ENCODE measurements at places on chromosomes 12 and 14.
A peak's percentile ranks its signal among the peaks of the same experiment; 100 is the strongest.

DNA sequence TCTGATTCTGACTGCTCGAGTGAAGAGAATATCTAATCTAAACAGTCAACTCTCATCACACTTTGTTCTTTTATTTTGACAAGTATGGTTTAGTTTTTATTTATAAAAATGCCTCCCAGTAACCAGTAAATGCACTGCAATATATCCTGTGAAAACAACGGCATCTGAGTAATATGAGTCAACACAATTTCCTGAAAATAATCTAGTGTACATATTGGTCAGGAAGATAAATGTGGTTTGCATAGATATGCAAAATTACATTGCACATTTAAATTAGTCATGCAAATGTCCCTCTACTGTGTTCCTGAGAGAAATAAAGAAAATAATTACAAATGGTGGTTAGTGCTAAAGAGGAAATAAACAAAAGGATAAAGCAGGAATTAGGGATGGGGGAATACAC, 1190.7 kb upstream of the SEL1L start:
- DNase-seq, result no peak

DNA sequence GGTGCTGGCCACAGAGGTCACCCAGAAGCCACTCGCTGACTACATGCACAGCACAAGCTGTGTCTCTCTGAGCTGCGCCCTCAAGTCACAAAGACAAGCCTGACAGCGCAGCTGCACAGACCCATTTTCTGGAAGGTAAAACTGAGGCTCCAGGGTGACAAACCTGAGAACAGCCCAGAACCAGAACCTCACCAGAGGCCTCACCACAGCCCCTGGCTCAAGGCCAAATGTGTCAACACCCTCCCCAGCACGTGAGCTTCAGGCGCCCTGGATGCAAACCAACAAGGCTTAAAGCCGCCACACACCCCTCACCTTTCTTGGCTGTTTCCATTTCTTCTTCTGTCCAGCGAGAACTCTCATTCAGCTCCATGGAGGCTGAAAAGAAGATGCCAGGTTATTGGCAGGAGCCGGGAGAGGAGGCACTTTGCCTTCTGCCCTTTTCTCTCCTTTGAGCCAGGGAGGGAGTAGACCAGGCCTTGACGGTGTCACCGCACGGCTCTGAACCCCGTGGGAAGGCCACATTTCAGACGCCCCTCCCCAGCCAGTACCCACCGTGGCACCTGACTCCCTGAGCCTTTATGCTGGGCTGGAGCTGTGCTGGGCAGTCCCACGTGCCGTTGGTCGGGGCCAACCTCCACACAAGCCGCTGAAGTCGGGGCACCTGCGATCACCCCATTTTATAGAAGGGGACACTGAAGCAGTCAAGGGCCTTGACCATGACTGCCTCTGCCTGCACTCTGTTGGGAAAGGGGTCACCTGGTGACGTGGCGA, 103.1 kb downstream of the RFLNA start:
- DNase-seq, result no peak

DNA sequence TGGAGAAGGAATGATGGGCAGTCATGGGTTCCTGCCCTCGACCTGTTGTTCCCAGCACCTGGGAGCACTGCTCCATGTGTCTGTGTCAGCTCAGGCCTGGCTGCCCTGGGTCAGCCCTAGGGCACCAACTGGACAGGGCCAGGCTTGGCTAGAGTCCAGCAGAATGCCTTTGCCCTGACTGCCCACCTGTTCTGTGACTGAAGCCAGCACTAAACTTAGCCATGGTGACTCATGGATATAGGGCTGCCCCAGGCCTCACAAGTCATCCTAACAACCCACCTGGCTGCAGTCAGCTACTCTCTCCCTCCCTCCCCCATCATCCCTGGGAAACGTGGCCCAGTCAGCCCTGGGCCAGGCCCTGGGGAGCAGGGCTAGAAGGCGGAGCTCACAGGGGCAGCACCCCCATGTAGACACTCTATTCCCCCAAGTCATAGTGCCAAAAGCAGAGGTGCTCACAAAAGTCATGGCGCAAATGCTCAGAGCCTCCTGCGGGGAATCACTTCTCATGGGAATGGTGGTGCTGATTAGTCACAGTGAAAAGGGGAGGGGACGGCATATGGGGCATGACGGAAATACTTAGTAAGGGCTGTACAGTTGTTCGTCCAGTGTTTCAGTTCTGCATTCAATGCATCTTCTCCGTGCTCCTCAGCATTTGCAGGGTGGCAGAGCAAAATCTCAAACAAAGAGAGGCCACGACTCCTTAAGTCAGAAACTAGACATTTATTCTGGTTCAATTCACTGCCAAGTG, 52.0 kb upstream of the NTF3 start:
- no peak for DNase-seq

DNA sequence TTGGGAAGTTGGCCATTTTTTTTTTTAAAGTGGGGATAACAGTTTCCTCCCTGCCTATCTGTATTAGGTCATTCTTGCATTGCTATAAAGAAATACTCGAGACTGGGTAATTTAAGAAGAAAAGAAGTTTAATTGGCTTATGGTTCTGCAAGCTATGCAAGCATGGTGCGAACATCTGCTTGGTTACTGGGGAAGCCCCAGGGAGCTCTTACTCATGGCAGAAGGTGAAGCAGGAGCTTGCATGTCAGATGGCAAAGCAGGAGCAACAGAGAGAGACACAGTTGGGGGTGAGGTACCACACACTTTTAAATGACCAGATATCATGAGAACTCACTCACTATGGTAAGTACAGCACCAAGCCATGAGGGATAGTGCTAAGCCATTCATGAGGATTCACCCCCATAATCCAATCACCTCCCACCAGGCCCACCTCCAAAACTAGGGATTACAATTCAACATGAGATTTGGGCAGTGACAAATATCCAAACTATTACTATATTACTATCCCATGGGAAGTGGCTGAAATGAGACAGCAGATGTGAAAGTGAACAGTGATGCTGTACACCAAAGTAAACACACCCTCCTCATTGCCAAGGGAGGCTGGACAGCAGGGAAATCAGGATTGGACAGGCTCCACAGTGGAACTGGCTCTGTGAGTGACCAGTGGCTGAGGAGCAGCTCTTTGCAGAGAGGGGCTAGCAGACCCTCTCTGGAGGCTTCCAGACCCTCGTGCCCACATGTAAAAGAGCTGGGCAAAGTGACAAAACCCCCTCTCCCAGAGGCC, 40.5 kb downstream of the CRACR2A start:
- no peak for DNase-seq

- no peak for DNase-seq
Measured at GRCh38 chr12:6222078-6222654, 22.0 kb downstream of the CD9 start.

GRCh38 chr14:101687756-101688546, 73.6 kb upstream of the PPP2R5C start:
- no peak for DNase-seq

DNA sequence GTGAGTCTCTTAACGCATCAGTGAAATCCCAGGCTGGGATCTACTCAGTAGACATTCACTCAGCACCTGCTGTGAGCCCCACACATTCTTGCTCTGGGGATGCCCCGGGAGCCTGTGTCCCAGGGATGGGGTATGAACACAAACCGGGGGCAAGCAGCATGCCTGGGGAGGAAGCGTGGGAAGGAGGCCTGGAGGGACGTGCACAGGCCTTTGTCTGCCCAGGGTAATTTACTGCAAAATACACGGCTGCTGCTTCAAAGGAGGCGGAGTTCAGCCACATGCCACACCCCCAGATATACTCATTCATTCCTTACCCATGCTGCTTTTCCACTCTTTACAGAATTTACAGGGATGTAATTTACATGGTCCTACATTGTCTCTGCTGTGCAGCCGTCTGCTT, 187.8 kb downstream of the ADGRD1 start:
- DNase-seq, result no peak

DNA sequence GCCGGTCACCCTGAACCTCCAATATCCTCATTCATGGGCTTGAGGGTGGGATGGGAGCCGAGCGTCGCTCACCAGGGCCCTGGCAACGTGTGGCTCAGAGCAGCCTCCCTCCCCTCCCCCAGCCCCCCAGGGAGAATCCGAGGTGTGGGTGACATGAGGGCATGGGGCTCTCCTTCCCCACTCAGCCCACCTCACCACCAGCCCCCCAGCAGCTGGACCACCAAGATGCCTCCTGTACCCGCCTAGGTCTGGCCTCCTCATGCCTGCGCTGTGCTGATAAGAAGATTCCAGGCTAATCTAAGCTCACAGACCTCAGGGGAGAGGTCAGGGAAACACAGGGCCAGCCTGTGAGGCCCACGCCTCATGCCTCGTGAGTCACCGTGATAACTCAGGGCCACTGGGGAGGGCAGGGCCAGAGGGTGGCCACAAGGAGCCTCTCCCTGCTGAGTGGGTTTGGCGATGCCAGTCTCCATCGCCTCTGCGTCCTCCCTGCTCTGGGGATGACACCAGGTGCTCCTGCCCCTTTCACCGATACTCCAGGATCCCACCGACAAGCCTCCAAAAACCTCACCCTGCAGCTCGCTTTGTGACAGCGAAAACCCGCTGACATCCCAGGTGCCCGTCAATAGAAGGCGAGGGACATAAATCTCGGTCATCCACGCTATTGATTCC, 56.9 kb downstream of the TESC start:
- DNase-seq, result no peak

DNA sequence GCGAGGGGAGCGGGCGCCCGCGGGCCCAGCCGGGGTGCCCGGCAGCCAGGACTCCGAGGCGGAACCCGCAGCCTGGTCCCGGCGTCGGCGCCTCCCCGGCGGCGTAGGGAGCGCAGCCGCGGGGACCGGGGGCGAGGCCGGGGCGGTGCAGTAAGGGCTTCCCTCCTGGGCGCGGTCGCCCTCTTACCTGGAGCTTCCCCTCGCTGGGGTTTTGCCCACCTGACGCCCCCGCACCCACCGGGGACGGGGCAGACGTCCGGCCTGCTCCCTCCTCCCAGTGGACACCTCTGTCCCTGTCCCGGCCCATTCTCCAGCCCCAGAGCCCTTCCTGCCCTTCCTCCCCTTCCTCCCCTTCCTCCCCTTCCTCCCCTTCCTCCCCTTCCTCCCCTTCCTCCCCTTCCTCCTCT, 413 bp upstream of the TUBA1C start:
- no peak for DNase-seq

DNA sequence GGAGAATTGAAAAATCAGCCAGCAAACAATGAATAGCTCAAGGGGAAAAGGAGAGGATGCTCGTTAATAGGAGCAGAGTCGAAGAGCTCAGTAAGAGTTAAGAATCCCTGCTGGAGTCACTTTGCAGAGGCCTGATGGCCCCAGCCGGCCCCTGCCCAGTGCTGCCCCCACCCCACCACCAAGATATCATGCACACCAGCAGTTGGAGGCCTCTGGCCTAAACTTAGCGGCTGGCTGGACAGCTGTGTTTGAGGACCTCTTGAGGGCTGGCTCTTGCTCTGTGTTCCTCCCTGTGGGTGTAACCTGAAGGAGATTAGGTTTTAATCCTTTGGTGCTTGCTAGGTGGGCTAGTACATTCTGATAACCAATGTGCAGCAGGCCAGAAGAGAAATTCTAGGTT, 142.0 kb downstream of the PLXNC1 start:
- no peak for DNase-seq

- DNase-seq, result no peak
Measured at GRCh38 chr12:47752121-47752520, 6.6 kb downstream of the RAPGEF3 start.

DNA sequence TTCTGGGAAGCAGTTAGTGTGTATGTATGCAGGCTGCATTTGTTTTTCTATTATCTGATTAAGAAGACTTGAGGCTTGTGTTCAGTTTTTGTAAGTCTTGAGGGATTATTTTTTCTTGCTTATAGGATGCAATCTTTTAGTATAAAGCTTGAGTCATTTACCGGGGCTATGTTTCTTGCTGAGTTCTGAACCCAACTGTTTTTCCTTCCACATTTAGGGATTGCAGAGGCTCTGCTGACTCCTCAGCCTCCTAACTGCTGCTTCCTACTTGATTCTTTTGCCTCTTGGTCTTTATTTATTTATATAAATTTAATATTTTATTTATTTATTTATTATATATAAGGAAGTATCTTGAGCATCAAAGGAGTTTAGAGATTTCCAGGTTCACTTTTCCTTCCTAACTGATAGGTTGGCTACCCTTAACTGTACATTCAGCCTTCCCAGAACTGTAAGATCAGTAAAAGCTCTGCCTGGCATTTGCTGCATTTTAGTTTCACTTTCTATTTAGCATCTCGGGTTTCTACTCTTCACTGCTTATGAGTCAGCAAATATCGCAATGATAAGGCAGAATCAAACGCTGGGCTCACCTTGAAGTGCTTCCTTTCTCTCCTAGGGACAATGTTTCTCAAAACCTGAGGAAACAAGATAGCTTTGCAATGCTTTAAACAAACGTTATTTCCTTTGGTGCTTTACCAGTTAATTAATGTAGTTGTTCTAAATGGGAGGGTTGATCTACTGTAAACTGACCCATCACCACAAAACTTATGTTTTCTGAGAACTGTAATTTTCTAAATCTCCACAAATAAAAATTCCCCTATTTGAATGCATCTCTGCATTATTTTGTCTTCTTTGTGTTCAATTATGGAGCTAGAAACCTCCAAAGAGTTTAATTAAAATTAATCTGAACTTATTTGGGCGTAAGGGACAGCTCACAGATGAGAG, 1183.7 kb upstream of the TMEM132C start:
- peak; percentile 1 for DNase-seq

- no peak for DNase-seq
Measured at GRCh38 chr14:60643463-60644314, 5.6 kb downstream of the SIX1 start.

DNA sequence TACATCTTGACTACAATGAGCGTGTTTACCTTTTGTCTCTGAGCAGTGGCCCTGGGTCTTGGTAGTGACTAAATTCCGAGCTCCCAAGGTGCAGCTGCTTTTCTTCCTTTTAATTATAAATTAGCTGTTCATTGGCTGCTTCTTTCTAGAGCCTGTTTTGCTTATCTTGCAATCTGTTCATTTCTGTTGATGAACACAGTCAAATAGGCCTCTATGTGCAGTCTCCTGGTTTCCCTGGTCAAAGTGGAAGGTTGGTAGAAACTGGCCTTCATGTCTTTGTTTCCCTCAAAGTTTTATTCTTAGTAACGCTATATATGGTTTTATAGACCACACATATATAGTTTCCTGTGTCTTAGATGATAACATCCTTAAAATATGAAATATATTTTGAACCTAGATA, 94.1 kb downstream of the DUSP16 start:
- DNase-seq, result no peak

DNA sequence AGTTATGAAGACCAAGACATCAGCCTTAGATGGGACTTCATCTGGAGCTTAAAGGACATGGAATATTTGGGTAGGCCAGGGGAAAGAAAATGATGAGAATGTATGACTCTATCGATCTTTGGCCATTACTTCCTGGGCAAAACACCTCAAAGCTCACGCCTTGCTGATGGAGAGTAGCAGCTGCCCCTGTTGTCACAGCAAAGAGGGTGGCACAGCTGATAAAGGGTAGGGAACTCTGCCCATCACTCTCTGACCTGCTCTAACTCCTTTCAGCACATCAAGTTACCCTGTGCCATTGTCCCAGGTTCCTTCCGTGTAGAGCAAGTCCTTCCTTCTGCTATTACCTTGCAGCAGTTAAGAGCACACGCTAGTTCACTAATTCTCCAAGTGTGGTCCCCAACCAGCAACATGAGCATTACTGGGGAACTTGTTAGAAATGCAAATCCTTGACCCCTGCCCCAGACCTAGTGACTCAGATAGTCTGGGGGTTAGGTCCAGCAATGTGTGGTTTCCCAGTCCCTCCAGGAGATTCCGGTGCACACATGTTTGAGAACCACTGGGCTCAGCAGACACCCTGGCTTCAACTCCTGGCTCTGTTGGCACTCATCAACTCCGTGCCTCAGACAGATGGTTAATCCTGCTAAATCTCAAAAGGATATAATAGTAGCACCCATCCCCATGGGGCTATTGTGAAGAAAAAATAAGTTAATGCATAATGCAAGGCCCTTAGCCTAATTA, 93.7 kb upstream of the EEA1 start:
- DNase-seq, result no peak

GRCh38 chr12:57579011-57579410, 12.0 kb upstream of the PIP4K2C start:
- DNase-seq, result no peak
